ENCODE measurements at places on chromosomes 13 and 19.

- DNase-seq: no peak
Measured at GRCh38 chr13:69580255-69580654, 527.4 kb upstream of the ATXN8OS start.

DNA sequence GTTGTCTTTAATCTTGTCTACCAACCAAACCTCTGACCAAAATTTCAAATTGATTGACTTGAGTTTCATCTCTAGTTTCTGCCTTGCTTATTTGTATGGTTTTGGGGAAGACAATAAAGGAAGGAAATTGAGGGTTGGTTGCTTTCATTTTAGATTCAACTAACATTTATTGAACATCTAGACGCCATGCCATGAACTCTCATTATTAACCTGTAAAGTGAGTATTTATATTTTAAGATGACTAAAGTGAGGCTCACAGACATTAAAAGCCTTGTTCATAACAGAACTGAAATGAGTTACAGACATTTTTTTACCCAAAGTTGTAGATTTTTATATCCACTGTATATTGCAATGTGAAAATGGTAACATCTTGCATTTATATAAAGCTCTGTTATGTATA lies 239.3 kb downstream of the LMO7 start:
- DNase-seq: no peak

DNA sequence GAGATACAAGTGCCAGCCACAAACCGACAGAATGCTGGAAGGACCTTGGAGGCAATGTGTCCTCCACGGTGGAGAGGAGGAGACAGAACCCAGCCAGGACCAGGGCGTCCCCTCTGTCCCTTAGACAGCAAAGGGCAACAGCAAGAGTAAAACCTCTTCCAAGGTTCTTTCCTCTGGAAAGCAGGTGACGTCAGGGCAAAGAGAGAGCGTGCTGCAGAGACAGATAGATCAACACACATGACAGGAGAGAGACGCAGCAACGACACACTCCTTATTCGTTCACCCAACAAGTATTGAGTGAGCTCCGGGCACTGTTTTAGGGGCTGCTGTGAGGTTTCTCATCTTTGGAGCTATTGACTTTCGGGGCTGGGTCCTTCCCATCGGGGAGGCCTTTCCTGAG lies 1.3 kb upstream of the GALP start:
- no peak for DNase-seq

GRCh38 chr13:23711355-23711754 lies 141.1 kb downstream of the TNFRSF19 start:
- DNase-seq: no peak

GRCh38 chr13:44307844-44308243 lies 65.8 kb upstream of the SERP2 start:
- no peak for DNase-seq

- DNase-seq: no peak
Measured at GRCh38 chr19:49440439-49441209, 703 bp downstream of the SLC17A7 start.

Data from activated naive CD8-positive, alpha-beta T cell treated with anti-CD3 and anti-CD28 coated beads, Interleukin-2, amount 50 U/mL, for 24 hours (primary cell).